Cortex of kidney (tissue), 1 donor: ENCODE measurements at places on chromosomes 1 and 21.

GRCh38 chr1:21696931-21697330 lies 27.8 kb upstream of the RAP1GAP start:
- DNase-seq, result no peak

GRCh38 chr21:37593015-37593414 lies 226.4 kb downstream of the DYRK1A start:
- DNase-seq, result no peak

DNA sequence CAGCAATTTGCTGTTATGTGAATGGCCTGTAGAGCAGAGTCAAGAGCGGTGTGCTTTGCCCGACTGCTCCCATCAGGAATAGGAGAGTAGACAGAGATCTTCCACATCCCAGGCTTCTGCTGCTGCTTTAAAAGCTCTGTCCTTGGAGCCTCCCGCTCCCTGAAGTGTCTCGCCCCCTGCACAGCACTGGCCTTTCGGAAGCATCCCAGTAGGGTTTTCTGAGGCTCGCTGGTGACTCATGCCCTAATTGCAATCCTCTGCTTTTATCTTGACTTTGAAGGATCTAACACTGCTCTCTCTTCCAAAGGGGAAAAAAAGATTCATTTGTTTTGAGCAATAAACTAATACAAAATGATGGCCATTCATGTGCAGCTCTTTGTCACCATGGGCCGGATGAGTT lies 13.3 kb upstream of the CD101 start:
- no peak for DNase-seq

GRCh38 chr1:212288615-212289014 lies 3.4 kb downstream of the PPP2R5A start:
- DNase-seq, result no peak

- DNase-seq, result no peak
Observed at GRCh38 chr1:94514095-94514727, 27.3 kb downstream of the F3 start.
